Right kidney (tissue), 9 donors: ENCODE measurements at places on chromosomes 7 and 10.

DNA sequence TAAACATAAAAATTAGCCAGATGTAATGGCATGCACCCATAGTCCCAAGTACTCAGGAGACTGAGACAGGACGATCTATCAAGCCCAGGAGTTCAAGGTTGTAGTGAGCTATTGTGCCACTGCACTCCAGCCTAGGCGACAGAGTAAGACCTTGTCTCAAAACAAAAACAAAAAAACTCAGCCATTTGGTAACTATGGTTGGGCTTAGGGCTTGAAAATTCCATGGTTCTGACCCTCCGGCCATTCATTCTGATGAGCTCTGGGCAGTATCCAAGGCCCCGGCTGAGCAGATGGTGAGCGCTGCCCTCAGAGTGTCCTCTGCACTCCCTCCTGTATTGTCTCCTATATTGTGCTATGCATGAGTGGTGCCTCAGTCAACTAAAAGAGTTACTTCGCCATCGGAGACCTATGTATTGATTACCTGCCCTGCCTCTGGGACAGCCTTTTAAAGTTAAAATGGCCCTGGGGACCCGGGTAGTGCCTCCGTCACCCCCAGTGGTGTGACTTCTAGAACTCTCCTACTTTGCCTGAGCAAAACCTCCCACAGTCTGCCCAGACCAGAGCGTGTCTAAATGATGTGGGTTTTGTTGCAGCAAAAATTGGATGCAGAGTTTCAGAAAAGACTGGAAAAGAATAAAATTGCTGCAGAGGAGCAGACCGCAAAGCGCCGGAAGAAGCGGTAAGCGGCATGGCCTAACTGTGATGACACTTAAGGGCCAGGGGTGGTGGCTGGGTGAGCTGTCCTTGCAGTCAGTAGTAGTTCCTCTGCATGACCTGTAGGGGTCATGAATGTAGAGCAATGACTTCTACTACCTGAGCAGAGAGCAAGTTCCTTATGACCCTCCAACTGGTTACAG is 8.1 kb downstream of the PRKRIP1 start:
- DNase-seq = peak; percentile 7

GRCh38 chr10:36345807-36346206 is 703.7 kb upstream of the FZD8 start:
- DNase-seq = no peak

GRCh38 chr7:21064698-21065648 is 278.3 kb upstream of the SP8 start:
- DNase-seq = no peak

DNA sequence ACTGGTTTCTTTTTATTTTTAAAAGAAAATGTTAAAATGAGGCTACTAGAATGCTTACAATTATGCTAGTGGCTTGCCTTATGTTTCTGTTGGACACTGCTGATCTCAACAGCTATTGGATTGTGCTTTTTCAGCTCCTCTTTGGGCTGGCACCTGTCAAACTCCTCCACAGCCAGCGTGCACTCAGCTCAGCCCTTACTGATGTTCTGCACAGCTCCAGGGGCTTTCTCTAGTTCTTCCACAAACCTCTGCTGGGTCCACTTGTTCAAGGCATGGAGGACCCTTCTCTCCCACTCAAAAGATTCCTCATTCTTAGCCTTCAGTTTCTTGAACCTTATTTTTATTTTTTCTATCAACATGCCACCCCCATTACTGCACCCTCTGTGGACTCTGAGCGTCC is 96.0 kb downstream of the VIPR2 start:
- no peak for DNase-seq

DNA sequence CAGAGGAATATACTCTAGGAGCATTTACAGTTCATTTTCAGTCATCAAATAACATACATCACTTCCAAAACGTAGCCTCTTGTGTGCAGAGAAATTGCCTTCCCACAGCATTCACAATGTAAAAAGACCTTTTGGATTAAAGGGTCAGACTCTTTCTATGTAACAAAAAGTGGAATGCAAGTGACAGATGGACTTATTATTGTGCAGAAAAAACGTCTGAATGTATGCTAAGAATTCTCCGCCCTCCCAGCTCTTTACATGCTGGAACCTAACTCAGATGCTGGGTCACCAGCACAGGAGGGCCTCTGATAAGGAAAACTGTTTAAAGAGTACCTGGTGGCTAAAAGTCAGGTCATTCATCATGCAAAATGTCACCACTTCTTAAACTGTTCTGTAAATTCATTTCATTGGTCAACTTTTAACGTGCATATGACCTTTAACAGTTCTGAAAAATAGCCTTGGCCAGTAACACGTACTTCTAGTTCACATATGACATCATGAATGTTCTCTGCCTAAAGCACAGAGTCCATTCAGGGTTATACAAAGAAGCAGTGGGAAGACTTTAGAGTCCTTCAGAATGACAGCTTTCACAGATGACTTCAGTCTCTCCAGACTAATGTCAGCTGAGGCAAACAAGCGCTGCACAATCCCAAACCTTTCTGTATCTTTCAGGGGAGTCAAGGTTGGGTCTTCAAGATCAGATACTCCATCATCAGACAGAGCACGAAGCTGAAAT is 58.6 kb downstream of the GSDME start:
- no peak for DNase-seq

DNA sequence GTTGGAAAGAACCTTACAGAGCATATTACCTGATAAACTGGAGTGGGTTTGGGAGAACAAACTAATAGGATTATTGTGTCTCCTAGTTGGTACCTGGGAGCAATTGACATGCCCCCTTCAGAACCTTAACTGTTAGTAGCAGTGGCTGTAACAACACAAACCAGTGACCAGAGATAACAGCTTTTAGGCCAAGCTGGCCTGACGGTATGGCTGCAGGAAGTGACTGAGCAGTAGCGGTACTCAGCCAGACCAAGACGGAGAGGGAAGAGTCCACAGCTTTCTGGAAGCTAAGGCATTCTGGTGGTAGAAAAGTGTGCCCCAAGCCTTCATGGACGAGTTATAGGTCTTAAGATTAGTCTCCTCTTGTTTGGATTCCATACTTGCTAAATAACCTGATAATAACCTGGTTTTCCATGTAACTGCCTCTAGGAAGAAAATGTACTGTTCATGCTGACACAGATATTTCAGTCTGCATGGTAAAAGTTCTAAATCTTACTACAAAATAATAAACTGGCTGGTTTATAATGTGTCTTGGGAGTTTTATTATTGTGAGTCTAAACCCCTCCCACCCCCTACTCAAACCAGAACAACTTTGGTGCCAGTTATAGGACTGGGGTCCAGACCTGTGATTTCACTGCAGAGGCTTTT is 11.3 kb downstream of the NOLC1 start:
- DNase-seq = no peak

- DNase-seq = no peak
Observed at GRCh38 chr10:132865171-132865631, 77.2 kb downstream of the CFAP46 start.

DNA sequence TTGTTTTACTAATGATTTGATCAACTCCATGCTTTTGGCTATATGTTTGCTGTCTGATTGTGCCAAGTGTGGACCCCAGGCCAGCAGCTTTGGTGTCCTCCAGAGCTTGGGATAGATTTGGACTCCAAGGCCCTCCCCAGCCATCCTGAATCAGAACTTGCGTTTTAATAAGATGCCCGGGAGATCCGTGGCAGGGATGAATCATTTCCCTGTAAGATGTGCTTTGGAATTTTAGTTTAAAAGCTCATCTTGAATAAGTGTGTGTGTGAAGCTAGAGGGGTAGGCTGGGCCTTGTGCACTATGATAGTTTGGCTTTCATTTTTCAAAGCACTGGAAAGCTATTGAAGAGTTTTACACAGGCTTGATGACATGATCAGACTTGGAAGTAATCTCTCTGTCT is 66.2 kb upstream of the SDK1 start:
- DNase-seq = no peak

DNA sequence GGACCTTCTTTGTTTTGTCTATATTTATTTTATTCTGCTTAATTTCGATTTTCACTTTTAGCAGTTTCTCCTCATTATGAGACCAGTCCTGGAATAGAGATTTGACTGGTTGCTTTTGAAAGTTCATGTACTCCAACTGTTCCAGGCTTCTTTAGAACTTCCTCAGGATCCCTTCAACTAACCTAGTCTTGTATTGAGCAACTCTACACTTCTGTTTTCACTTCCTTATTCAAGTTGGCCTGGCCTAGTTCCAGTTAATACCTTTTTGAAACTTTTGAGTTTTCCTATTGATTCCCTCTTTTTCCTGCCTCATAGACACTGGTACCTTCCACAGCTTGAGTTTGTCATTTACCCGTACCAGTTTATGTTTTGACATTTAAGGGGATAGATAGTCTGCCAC is 421.7 kb downstream of the ATRNL1 start:
- no peak for DNase-seq

GRCh38 chr7:103346396-103346795 is 1.0 kb upstream of the PSMC2 start:
- no peak for DNase-seq

- no peak for DNase-seq
Observed at GRCh38 chr7:133646472-133647315, 393.8 kb downstream of the EXOC4 start.

DNA sequence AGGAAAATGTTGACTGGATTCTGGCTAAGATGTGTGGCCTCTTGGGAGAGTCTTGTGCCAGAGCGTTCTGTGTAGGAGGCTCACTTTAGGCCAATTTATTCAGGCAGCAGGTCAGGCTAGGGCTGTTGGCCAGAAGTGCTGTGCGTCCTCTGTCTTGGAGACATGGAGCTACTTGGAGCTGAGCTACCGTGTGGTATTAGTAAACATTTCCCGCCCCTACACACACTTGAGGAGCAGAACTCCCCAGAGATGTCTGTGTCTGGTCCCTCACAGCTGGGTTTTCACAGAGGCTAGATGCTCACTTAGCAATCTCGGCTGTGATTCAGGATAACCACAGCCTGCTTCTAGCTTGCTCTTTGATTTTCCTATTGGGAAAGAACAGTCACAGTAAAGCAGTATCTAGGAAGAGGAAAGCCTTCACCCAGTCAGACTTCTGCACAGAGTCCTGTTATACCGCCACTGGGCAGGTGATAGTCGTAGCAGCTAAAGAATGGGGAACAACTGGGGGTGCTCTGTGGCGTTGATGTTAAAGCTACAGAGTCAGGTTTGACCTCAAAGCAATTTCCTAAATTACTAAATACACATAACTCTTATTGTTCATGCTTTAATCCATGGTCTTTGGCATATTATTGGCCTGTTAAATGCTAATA is 86.7 kb downstream of the MDFIC start:
- DNase-seq = no peak

DNA sequence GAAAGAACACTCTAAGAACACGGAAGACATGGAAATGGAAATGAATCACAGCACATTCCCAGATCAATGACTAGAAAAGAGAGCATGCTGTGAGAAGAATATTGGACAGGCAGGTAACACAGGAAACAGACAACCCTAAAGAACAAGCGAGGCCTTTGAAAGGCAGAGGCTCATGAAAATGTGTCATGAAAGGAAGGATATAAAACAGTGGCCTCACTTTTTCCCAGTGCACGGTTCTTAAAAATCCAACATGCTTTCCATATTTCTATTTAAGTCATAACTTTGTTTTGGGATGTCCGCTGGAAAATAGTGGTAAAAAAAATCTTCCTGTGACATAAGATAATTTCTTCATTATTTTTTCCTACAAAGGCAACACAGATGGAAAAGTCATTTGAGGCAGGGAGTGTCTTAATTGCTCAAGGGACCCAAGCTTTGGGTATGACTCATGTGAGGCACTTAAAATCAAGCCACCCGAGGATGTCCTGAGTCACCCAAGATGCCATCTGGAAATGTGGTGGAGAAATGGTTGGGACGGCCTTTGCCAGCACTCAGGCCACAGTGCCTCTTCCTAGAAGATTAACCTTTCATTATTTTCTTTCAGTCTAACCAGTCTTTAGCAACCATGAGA is 17.0 kb downstream of the ITIH5 start:
- no peak for DNase-seq

GRCh38 chr7:7816084-7816483 is 97.7 kb upstream of the RPA3 start:
- no peak for DNase-seq

DNA sequence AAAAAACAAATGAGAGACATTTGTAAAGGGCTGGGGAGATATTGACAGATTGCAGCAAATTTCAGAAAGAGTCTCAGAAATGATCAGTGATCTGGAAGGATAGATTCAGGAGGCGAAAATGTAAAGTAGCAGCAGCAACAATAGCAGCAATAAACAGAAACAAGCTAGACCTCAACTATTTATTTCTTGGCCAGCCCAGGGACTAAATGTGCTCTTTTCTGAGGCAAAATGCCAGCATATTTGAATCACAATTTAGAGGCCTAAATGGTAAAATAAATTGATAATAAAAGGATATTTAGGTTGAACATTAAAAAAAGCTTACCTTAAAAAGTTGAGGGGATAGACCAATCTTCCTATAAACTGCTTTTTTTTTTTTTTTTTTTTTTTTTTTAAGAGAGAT is 134.6 kb upstream of the ITGB1 start:
- no peak for DNase-seq

- DNase-seq = no peak
Observed at GRCh38 chr7:55053651-55054571, 35.1 kb downstream of the EGFR start.
